ENCODE measurements at places on chromosomes 5 and 9.

DNA sequence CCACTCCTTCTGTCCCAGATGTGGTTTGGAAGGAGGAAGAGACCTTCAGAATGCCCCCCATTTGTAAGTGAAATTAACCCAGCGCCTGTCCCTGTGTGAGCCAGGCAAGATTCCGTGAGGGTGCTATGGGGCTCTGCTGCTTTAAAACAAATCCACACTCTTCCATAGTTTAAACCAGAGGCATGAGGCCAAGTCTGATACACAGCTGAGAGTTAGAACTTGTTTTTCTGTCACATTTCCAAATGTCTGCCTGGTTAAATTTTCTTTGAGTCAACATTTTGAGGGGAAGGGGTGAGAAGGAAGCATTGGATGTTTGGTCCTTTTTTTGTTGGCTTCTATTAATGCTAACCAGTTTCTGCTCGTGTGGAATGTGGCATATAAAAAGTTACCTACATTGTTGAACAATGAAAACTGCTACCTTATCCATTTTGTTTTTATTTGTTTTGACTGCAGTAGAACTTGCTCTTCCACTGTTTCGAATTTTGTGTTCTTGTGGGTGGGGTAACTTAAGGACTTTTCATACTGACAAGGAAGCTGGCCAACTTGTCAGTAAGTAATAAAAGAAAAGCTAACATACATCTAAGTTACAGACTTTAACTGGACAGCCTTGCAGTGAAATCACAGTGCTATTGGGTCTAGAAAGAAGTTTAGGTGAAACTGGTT, 12.9 kb downstream of the RGMB start:
- DNase-seq, result no peak

DNA sequence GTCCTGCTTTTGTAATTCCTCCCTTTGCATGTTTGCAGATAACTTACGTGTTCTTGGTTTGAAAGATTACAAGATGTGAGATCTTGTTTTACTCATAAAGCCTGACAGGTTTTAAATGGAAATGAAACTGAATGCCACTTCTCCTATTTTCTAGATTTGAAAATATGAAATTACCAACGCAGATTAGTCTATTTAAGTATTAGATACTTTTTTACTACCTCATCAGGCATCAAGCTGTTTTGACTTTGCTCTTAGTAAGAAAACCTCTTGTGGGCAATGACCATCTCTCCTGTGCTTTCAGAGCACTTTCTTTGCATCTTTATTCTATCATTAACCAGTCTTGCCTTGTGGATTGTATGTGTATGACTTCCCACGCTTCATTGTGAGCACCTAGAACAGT, 3.5 kb downstream of the DMXL1 start:
- peak; percentile 4 for DNase-seq

DNA sequence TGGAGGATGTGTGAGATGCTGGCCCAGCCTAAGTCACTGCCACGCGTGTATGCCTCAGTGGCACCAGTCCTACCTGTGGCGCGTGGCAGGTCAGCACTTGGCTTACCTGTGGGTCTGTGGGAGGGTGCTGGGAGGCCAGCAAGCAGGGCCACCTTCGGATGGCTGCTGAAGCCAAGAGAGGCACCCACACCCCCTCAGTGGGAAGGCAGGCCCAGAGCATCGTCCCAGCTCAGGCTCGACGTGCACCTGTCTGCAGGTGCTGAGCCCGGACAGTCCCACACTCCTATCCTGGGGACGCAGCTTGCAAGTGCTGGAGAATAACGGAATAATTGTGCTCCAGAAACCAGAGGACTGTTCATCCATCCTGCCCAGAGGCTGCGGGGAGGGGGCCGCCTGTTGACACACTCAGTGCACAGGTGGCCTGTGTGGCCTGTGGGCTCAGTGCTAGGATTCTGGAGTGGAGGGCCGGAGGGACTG, 24.0 kb downstream of the NKD2 start:
- no peak for DNase-seq

- DNase-seq, result no peak
These were observed 195.2 kb downstream of the AOPEP start for GRCh38 chr9:94921656-94922055.

DNA sequence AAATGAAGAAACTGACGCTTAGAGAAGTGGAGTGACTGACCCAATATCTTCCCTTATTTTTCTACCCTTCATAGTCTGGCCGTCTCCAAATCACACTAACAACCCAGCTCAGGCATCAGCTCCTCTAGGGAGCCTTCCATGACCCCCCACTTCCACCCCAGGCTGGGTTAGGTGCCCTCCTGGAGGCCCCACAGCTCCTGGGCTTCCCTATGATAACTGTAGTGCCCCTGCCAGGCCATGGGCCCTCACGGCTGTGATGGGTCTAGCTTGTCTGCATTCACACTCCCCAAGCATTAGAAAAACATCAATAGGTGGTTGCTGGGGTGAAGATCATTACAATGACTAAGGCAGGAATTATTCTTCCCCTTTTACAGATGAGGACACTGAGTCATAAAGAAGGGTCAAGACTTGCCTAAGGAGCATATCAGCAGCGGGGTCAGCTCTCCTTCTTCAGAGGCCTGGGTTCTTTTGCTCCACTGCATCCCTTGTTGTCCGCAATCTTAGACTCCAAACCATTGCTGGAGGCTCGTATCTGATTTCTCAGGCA, 7.3 kb downstream of the CORO2A start:
- DNase-seq, result no peak

DNA sequence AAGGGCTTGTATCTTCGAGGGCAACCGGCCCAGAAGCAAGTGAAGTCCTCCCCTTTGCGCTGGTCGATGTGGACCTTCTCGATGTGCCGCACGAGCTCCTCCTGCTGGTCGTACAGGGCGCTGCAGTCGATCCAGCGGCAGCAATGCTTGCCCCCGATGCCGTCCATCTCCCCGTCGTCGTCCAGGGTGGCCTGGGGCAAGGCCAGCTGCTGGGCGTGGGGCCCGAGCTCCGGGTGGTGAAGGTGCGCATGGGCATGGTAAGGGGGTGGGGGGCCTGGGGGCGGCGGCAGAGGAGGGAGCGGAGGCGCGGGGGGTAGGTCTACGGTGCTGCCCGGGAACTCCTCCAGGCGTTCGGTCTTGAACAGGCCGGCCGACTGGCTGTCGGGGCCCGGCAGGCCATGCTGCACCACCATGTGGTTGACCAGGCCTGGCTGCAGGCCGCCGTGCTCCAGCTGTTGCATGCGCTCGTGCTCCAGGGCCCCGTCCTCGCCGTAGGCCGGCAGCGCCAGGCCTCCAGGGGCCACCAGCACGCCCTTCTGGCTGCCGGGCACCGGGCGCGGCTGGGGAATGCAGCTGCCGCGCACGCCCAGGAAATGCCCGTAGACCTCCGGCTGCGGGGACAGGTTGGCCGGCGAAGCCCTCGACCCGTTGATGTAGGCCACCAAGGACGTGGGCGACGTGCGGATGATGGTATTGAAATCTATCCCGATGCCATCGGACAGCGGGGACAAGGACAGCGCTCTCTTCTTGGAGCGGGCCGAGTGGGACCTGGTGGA, 181.8 kb downstream of the GLIS3 start:
- peak; percentile 49 for DNase-seq
